ENCODE measurements at places on chromosomes 5 and 9.

DNA sequence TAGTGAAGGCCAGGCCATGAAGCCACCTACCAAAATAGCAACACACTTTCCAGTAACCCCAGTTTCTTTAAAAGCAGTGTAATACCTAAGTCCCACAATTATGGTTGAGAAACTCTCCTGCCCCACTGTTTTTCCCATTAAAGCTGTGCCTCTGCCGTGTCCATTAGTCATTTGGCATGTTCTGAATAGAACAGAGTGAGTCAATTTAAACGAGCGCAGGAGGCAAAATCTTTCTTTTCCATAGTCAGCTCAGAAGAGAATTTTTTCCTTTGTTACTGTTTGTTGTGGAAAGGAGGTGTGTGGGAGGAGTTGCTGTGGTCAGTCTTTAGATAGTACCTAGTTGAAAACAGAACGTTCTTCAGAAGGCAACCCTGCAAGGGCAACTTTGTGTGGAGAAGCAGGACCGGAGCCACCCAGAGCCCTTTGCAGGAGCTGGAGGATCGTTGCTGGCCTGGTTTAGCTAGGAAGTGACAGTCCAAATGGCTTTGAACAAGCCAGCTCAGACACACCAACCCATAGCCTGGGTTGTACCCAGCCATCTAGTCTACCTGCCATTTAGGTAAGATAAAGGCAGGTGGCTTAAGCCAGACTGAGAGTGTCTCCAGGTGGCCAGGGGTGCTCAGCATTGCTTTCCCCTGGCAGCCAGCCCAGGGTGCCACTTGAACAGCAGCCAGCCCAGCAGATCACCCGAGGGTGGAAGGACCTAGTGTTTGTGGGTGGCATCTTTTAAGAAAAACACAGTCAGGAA lies 30.4 kb downstream of the GADD45G start:
- DNase-seq, result no peak

GRCh38 chr5:127094161-127094814 lies 21.0 kb upstream of the C5orf63 start:
- no peak for DNase-seq

GRCh38 chr5:135457424-135458071 lies 5.4 kb upstream of the TIFAB start:
- DNase-seq, result peak; percentile 39

DNA sequence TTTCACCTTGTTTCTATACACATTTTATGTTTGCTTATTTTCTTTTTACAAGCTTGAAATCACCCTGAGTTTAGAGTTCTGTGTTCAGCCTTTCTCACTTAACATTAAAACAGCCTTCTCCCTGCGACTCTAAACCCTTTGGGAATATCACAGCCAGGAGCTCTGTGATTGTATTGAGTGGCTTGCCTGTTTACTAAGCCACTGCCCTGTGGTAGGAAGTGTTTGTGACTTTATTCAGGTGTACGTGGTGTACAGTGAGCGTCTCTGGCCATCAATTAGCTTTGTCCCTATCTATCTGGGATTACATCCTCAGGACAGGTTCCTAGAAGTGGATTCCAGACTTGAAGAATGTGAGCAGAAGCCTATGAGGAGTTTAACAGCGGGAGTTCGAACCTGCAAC lies 11.0 kb upstream of the NEURL1B start:
- no peak for DNase-seq

DNA sequence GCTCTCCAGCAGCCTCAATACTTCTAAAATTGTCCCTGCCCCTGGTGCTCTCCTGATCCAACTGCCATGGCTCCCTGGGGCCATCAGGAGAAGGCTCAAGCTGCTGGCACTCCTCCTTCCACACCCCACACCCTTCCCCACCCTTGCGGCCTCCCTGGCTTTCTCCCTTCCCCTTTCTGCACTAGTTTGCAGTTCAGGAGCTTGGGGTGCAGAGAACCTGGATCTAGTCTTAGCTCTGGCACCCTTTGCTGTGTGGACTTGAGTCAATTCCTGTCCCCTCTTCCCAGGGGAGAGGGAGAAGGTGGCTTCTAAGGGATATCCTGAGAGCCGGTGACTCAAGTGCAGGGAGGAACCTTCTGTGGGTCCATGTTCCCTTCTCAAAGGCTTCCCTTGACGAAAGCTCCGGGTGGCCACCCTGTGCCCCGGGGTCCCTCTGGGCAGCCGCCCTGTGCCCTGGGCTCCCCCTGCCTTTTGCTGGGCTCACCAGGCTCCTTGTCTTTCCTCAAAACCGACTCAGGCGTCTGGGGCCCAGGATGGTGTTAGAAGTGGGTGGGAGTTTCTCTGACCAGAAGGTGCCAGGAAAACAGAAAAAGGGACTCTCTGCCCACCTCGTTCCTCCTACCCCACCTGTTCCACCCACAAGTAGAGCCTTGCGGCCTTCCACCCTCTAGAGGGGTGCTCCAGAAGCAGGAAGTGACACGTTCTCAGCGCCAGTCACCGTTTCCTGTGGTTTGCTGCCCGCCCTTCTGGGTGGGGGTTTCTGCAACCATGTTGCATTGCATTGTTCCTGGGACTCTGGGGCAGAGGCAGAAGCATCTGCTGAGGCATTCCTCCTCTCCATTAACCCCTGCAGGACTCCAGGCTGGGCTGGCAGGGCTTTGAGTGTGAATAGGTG lies 15.0 kb downstream of the GLIPR2 start:
- peak; percentile 85 for DNase-seq

- DNase-seq, result peak; percentile 56
These were observed 2.7 kb downstream of the GCNT4 start for GRCh38 chr5:75049456-75050351.

DNA sequence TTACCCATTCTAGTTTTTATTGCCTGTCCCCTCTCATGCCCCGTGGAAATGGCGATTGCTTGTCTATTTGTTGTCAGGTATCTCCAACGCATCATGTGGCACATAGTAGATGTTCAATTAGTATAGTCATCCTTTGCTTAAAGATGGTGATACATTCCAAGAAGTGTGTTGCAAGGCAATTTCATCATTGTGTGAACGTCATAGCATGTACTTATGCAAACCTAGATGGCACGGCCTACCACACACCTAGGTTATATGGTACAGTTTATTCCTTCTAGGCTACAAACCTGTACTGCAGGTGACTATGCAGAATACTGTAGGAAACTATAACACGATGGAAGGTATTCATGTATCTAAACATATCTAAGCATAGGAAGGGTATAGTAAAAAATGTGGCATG lies 163.9 kb upstream of the DAPK1 start:
- no peak for DNase-seq

GRCh38 chr5:5995819-5996218 lies 382.5 kb downstream of the MED10 start:
- DNase-seq, result no peak

DNA sequence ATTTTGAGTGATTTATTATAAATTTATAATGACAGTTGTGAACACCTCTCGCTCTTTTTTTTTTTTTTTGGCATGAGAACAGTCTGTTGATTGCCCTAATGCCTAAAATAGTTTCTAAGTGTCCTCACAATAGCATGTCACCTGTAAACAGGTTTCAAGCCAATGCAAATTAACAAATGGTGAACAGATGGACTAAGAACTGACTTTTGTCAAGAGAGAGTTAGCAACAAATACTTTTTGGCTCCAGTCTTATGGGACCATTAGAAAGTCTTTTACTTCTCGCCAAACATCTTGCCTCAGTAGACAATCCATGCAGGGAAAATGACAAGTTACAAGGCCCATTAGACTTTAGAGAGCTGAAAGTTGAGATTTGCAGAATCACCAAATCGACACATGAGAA lies 67.8 kb downstream of the MED27 start:
- DNase-seq, result no peak

- no peak for DNase-seq
These were observed 2.9 kb downstream of the PBX3 start for GRCh38 chr9:125749951-125750626.

DNA sequence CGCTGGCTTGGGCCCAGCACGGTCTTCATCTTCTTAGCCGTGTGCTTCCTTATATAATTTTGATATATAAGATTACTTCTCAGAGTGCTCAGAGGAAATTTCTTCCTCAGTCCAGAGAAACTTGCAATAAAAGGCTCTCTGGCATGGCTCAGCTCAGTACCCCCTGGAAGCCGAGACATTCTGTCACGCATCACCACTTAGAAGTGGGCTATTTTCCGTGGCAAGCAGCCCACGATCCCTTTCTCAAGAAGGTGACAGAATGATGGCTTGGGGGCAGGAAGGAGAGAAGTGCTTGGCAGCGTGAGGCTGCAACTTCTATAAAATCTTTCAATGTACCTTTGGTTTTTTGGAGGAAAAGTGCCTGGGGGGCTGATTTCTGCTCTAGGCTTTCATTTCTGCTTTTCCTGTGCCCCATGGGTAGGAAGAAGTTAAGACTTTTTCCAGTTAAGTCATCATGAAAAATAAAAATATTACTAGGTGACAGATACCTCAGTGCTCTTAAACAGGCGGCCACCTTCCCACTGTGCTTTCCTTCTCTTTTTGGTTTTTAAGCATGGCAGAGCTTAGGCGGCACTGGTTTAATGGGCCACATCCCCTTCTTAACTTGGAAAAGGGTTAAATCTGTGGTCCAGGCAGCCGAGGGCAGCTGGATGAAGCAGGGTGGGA lies 104.6 kb downstream of the MVB12B start:
- no peak for DNase-seq

DNA sequence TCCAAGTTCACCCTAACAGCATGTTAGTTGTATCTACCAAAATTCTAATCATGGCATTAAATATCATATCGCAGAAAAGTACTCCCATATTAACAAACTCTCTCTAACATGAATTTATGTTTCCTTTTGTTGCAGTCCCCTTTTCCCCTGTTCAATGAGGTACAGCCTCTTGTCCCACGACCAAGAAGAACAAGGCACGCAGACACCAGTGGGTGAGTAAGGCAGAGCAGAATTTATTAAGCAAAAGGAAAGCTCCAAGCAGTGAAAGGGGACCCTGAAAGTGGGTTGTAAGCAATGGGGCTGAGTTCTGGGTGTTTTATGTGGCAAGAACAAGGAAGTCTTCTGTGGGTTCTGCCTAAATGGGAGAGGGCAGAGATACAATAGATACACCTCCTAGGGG lies 183.5 kb downstream of the LURAP1L start:
- no peak for DNase-seq

DNA sequence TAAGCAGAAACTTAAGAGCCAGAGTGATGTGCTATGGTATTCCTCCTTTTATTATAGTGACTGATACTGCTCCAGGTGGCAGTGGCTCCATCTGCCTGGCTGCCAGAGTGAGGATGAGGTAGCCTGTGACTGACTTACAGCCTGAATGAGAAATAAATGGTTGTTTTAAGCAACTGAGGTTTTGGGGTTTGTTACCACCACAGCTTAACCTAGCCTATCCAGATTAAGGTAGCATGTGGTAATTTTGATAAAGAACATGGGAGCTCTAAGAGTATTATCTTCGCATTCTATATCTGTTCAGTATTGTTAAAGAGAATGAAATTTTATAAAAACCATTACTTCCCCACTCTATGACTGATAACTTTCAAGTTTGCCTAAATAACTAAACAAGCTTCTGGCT lies 39.0 kb downstream of the GOLPH3 start:
- no peak for DNase-seq

DNA sequence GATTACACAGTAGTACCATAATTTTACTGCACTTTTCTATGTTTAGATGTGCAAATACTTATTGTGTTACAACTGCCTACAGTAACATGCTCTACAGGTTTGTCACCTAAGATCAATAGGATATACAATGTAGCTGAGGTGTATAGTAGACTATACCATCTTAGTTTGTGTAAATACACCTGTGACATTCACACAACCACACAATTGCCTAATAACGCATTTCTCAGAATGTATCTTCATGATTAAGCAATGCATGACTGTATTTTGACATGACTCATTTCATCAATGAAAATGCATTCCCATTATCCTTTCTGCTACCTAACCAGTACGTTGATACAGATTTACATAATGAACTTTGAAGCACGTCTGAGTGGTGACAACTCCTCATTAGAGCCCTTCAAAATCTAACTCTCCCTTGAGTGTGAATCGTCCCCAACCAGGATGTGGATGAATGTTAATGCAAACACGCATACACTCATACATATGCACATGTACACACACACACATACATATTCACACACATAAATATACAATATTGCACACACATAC lies 28.4 kb downstream of the GZMK start:
- no peak for DNase-seq

DNA sequence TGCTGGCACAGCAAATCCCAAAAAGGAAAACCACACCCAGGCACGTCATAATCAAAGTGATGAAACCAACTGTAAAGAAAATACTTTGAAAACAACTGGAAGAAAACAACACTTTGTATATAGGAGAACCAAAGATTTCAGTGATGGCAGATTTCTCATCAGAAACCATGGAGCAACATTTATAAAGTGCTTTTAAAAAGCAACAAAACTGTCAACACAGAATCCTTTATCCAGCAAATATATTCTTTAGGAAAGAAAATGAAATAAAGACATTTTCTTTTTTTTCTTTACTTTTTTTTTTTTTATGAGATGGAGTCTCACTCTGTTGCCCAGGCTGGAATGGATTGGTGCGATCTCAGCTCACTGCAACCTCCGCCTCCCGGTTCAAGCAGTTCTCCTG lies 5.3 kb upstream of the FAM151B start:
- no peak for DNase-seq

- DNase-seq, result no peak
These were observed 106.0 kb downstream of the SEMA6A start for GRCh38 chr5:116468583-116468982.

All from effector memory CD8-positive, alpha-beta T cell (primary cell).